SHP77 (cell line): ENCODE measurements at places on chromosomes 11 and 22.

DNA sequence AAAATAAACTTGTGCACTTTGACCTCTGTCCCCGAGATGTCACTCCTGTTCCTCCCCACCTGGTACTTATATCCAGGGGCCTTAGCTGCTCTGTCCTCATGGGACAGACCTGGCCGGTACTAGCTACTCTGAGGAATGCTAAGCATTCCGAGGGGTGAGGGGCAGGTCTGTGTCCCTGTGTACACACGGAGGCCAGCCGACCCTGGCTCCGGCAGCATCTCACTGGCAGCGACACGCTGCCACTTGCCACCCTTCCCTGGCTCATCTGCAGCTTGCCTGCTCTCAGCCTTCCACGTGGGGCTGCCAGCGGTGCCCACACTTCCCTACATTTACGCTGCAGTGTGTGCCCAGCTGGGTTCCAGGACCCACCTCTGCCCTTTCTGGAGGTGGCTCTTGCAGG is 21.6 kb upstream of the TEF start:
- DNase-seq: no peak

GRCh38 chr11:73553266-73553665 is 44.6 kb downstream of the FAM168A start:
- no peak for DNase-seq

DNA sequence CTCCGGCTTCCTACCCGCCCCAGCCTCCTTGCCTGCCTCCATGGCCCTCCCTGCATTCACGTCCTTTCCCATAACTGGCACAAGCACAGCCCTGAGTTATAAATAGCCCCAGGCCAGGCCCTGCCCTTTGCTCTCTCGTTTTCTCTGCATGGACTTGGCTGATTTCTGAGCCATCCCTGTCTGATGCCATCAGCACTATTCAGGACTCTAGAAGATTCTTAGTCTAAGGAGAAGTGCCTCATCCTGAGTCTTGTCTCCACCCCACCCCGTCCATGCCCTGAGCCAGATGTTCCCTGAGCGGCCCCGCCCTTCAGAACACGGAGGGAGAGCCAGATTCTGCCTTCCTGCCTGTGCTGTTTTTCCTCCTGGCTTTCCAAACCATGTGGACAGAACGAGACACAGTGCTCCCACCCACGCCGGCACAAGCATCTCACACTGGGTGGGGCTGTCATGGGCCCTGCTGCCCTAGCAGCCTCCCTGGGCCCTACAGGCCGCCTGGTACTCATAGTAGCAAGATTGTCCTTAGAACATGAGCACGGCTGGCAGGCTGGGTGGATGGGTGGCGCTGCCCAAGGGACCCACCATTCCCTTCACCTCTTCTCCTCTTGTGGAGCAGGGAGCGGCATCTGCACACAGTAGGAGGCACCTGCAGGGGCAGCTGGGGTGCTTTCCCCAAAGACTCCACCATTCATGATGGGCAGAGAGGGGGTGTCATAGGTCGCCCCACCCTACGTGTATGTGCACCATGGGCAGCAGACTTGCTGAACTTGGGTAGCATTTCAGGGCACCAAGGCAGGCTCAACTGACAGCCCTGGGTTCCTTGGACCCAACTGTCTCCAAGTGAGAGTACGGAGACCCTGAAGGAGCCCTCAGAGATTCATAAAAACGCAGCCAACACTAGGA is 76.9 kb downstream of the BCR start:
- no peak for DNase-seq

DNA sequence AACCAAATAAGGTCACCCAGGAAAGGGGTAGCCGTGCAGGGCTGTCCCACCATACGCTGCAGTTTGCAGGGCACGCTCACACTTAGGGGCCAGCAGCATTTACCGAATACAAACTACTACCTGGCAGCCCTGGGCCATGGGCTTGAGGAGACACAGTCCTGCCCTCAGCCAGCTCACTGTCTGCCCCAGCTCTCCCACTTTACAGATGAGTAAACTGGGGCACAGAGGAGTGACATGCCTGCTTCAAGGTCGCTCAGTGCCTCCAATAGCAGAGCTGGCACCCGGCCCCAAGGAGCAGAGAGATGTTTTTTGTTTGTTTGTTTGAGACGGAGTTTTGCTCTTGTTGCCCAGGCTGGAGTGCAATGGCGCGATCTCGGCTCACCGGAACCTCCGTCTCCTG is 2.8 kb downstream of the FADS3 start:
- DNase-seq: no peak
